ENCODE measurements at places on chromosomes 3 and 15.

DNA sequence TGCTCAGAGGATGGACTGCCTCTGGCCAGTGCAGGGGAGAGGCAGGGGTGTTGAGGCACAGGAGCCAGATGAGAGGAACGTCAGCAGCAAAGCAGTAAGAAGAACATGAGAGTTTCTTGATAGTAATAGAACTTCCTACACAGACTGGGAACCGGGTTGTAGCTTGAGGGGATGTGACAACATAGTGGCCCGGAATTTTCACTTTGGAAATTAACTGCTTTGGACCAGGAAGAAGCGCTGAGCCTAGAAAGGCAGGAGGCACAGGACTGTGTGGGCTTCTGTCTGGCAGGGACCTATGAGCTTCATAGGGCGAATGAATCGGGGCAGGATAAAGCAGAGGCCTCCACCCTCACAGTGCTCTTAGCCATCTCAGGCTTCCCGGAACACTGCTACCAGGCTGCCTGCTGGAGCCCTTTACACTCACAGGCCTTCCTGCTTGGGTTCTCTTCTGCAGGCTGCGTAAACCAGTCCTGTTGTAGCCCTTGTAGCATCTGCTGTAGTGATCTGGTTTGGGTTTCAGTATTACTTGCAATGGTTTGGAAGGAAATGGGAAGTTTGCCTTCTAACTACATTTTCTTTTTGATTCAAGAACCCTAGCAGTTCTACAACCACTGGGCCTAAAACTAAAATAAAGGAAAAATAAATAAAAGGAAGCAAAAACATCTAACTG, 3.3 kb upstream of the ADPGK start:
- no peak for DNase-seq

DNA sequence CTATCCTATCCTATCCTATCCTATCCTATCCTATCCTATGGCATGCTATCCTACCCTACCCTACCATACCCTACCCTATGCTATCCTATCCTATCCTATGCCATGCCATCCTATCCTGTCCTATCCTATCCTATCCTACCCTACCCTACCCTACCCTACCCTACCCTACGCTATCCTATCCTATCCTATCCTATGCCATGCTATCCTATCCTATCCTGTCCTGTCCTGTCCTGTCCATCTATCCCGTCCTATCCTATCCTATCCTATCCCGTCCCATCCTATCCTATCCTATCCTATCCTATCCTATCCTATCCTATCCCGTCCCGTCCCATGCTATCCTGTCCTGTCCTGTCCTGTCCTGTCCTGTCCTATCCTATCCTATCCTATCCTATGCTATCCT, 57.4 kb downstream of the SLC6A11 start:
- no peak for DNase-seq

- no peak for DNase-seq
These were observed 85.1 kb downstream of the CRYGS start for GRCh38 chr3:186459108-186459467.

DNA sequence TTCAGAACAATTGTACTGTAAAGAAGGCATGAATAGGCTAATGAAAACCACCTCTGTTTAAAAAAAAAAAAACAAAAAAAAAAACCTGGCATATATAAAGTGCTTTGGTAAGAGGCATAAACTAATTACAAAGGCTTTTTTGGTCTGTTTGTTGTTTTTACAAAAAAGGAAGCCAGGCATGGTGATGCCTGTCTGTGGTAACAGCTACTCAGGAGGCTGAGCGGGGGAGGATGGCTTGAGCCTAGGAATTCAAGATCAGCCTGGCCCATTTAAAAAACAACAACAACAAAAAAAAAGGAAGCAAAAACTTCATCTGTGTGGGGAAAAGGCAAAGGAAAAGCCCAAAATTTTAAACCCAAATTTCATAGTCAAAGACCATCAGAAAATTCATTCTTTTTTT, 47.0 kb downstream of the OSBPL10 start:
- no peak for DNase-seq

GRCh38 chr15:78179906-78180305, 30.7 kb downstream of the IDH3A start:
- DNase-seq = no peak

- no peak for DNase-seq
These were observed 9.2 kb upstream of the SHC4 start for GRCh38 chr15:48972750-48973503.
